Hindlimb muscle (tissue), 1 donor: ENCODE measurements at places on chromosomes 4 and X. TPM values are rescaled to one million over a fixed set of nuclear protein-coding genes. Genes with fewer than 3 reads are reported as not detected.

The KIT gene
- 7.6 TPM for polyA plus RNA-seq

The PNMA6A gene
- polyA plus RNA-seq: 2.5 TPM

The KCNE5 gene
- polyA plus RNA-seq: 82.6 TPM

The BCLAF3 gene
- 8.3 TPM for polyA plus RNA-seq

The SFRP2 gene
- 42.4 TPM for polyA plus RNA-seq

The IL2RG gene
- polyA plus RNA-seq: 1.8 TPM

The RIPPLY1 gene
- not detected for polyA plus RNA-seq

The FHDC1 gene
- 5.9 TPM for polyA plus RNA-seq

The DHRSX gene
- polyA plus RNA-seq: 18.3 TPM

The ADAMTS3 gene
- polyA plus RNA-seq: 1.6 TPM

The CHIC1 gene
- 7.7 TPM for polyA plus RNA-seq

The RBM47 gene
- 2.4 TPM for polyA plus RNA-seq

The CHIC2 gene
- 16.6 TPM for polyA plus RNA-seq

The SOWAHB gene
- 0.06 TPM for polyA plus RNA-seq

The DUX4 gene
- polyA plus RNA-seq: 0.58 TPM

The FATE1 gene
- 3.9 TPM for polyA plus RNA-seq

The CYBB gene
- polyA plus RNA-seq: 22.6 TPM

The PRICKLE3 gene
- 4.3 TPM for polyA plus RNA-seq

The CC2D2A gene
- 13.0 TPM for polyA plus RNA-seq

The HSFX1 gene
- 2.1 TPM for polyA plus RNA-seq
